ENCODE measurements at places on chromosomes 4 and X.

DNA sequence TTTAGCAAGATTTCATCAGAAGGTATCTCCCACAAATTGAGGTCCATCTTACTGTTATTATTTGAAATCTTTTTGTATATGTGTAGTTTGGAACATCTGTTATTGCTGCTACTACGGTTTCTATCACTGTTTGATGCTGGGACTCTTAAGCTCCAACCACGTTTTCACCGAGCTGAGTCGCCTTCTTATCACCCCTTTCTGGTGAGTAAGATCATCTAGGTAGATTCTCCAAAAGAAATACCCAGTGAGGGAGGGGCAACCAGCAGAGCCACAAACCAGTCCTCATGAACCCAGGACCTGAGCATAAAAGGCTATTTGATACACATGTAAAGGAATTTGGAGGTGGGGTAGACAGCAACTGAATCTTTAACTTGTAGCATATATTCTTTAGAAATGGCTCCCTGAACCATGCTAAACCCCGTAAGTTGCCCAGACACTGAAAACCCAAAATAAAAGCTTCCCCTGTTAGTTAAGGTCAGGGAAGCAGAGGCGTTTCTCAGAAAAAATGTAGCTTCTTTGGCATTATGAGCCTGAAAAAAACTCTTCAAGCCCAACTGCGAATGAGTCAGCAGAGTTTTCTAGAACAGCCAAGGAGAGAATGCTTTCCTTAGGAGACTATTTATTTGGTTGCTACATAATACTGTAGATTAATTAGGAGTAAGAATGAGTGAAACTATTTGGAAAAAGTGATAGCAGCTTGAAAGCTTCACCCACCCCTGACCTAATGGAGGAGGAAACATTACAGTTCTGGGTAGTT is 53.8 kb upstream of the ATXN3L start:
- no peak for DNase-seq

DNA sequence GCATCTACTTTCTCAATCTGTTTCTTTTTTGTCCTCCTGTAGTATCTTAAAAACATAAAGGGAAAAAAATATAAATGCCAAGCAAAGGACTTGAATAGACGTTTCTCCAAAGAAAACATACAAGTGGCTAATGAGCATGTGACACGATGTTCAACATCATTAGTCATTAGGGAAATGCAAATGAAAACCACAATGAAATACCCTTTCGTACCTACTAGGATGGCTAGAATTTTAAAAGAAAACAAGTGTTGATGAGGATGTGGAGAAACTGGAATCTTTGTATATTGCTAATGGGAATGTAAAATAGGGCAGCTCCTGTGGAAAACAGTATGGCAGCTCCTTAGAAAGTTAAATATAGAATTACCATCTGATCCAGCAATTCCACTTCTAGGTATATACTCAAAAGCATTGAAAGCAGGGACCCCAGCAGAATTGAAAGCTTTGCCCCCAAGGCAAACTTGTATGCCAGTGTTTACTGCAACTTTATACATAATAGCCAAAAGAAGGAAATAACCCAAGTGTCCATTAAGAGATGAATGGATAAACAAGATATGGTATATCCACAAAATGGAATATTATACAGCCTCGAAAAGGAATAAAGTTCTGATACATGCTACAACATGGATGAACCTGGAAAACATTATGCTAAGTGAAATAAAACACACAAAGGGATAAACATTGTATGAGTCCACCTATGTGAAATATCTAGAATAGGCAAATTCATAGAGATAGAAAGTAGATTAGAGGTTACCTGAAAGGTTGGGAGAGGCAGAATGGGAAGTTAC is 138.3 kb downstream of the SH3KBP1 start:
- no peak for DNase-seq

DNA sequence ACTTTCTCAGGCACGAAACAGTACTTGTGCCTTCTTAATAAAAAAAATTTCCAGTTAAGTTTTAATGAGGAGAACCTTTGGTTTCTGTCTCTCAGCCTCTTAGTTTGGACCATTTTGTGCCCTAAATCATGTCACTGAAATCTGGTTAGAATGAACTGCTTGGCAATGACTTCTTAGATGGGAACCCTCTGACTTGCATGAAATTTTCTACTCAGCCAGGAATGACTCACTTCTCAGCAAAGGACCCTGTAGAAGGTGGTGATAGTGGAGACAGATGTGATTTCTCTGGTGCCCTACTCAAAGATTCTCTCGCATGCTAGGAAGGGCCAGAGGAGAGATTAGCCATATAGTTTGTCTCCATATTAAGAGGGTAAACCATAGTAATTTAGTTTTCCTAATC is 50.5 kb downstream of the RASL11B start:
- no peak for DNase-seq

DNA sequence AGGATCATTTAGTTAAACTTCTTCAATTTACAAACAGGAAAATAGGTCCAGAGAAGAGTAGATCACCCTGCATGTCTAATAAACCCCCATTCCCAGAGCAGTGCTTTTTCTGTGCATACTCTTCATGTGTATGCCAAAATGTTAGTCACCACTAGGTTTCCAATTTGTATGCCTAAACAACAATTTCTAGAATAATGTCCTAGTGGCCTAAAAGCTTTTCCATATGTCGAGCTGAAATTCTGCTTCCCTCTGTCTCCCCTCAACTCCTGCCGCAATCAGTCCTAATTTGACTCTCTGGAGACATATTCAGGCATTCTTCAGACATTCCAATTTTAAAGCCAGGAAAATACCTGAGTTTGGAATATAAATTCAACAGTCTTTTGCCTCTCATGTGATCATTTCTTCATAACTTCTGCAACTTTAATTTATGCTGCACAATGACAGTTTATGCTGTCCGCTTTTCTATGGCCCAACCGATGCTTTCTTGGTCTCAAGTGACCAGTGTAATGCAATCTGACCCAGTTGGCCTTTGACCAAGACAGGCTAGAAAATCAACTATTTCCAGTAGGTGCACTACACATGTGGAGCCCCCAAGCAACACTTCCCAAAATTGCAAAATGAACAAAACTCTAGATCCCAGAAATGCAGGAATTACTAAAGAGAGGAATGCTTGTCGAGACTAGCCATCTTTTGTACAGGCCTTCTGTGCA is 122.9 kb upstream of the FMR1 start:
- no peak for DNase-seq

Data from stimulated activated CD4-positive, alpha-beta T cell treated with anti-CD3 and anti-CD28 coated beads, Interleukin-1b, Interleukin-23, amount 100 ng/mL, for 1 hour (primary cell).